ENCODE measurements at places on chromosomes 2 and 18.

DNA sequence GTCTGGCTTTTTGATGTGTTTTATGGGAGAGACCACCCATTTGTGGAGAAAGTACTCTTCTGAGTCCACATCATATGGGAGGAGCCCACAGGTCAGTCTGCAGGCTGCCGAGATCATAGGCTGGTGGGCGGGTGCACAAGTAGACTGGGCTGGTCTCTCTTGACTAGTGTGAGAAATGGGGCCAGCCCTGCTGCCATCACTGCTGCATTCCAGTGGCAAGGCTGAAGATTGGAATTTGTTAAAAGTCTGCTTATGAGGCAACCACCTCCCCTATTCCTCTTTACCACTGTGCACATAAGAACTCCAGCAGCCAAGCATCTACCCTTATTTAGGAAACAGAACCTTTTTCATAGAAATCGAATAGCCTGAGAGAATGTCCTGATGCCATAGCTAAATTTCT is 200.7 kb downstream of the DIS3L2 start:
- no peak for DNase-seq

DNA sequence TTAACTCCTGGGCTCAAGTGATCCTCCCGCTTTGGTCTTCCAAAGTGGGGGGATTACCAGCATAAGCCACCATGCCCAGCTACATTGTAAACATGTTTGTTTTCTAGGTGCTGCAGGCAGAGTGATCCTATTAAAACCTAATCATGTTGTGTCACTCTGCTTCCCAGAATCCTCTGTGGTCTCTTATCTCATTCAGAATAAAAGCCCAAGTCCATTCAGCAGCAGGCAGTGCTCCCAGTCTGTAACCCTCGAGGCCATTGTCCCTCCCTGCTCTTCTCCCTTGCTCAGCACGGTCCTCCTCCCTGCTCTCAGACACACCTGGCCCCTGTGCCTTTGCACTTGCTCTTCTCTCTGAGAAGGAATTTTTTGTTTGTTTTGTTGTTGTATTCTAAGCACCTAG is 11.1 kb upstream of the CABYR start:
- no peak for DNase-seq

DNA sequence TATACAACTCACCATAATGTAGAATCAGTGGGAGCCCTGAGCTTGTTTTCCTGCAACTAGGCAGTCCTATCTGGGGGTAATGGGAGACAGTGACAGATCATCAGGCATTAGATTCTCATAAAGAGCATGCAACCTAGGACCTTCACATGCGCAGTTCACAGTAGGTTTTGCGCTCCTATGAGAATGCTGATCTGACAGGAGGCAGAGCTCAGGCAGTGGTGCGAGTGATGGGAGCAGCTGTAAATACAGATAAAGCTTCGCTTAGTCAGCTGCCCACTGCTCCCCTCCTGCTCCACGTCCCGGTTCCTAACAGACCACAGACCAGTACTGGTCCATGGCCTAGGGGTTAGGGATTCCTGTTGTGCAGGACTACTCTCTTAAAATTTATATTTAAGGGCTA is 255.3 kb upstream of the POU3F3 start:
- no peak for DNase-seq

DNA sequence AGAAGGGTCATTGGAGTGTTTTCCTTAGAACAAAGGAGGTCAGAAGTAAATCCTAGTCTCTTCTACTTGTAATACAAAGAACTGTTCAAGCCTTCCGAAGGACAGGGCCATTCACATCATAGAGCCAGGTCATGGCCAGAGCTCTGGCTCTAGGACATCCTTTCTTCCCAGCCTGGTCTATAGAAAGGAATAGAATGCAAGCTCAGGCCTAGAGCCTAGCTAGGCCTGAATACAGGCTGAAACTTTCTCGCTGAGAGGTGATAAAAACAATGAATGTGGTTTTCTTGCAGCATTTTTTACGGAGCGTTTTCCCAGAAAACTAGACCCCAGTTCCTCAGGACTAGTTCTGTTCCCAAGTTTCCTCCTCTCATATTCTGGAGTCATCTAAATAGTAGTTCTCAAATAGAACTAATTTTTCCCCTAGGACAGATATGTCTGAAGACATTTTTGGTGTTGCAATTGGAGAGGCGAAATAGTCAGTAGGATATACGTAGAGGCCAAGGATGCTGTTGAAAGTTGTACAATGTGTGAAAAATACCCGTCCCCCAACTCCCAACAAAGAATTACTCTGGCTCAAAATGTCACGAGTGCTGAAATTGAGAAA is 6.8 kb downstream of the UGT1A6 start:
- DNase-seq, result no peak

- no peak for DNase-seq
These were observed 63.9 kb downstream of the PPP1R1C start for GRCh38 chr2:182049372-182050148.
